Stimulated activated CD4-positive, alpha-beta T cell treated with anti-CD3 and anti-CD28 coated beads, TNF-alpha, amount 100 ng/mL, for 48 hours (primary cell): ENCODE measurements at places on chromosomes 7 and 10.

DNA sequence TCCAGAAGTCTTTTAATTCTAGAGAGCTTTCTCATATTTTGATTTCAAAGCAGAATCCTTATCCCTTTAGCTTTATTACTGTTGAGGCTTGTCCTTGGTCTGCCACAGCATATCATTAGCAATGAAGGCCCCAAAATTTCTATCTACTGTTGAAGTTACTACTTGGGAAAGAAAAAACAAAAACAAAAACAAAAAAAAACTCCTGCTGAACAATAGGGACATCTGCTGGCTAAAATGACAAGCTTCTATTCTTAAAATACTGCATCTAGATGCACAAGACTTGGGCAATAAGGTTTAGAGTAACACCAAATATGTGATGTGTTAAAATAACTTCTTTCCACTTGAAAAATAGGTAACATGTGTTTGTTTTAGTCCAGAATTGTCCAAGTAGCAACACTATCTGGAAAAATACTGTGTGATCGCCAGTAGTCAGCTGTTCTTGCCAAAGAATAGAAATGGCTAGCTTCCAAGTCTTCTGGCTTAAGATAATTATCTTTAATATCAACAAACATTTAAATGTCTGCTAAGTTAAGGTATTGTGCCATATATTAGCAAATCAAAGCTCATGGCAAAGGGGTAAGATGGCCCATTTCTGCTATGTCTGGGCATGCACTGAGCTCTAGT is 3.8 kb upstream of the DMTF1 start:
- DNase-seq: no peak

DNA sequence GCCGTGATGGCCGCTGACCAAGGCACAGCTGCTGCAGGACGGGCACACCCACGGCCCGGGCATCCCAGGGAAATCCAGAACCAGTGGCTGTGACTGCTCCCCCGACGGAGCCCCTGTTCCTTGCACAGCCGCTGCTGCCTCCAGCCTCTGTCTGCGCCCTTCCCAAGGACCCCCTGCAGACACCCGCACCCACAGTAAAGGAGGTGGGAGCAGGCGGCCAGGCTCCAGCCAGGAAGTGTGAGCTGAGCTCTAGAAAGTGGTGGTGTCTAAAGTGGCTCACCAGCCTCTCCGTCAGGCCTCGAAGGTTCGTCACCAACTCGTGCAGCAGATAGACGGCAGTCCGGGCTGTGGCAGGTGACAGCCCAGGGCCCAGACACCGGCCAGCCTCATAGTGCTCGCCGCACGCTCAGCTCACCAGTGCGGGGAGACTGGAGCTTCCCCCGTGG is 306.7 kb downstream of the DNAJB6 start:
- DNase-seq: no peak

DNA sequence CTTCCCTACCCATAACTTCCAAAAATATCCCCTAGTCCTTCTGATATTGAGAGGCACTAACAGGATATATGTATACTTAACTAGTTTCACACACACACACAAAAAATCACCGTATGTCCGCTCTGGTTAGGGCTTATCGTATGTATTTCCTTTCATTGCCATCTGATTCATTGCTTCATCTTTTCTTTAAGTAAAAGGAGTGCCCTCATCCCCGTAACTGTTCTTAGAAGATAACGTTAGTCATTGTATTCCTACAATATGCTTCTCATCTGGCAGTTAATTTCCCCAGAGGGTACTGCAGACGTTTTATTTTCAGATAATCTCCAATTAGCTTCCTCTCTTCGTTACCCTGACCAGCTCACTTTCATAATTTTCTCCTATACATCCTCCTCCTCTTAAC is 37.3 kb downstream of the NRCAM start:
- no peak for DNase-seq

- no peak for DNase-seq
Observed at GRCh38 chr10:964321-964987, 23.8 kb upstream of the GTPBP4 start.

DNA sequence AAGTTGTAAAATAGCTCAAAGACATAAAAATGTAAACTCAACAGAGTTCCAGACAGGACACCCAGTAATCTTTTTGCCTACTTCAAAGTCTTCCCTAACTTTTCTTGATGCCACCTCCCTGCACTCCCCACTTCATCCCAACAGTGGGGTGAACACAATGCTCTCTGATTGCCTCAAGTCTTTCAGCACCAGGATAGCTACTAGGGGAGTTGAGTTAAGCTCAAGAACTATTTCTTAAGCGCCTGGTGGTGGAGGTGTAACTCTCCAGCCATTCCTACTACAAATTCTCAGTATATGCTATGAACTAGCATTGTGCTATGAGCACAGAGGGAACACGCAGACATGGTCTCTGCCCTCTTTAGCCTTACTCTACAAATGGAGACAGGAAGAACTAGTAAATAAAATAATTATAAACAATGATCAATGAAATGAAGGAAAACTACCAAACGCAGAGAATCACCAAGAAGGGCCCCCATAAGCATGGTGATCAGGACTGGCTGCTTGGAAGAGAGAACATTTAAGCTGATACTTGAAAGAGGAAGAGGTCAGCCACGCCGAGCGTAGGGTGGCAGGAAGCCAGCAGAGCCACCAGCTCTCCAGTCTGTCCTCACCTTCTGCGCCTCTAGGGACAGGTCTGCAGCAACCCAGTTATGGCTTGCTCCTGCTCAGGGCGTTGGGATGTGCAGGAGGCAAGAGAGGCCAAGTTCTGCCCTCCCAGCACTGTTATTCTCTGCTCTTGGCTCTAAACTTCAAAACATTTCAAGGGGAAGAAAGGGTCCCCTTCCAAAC is 16.7 kb upstream of the FRA10AC1 start:
- no peak for DNase-seq

DNA sequence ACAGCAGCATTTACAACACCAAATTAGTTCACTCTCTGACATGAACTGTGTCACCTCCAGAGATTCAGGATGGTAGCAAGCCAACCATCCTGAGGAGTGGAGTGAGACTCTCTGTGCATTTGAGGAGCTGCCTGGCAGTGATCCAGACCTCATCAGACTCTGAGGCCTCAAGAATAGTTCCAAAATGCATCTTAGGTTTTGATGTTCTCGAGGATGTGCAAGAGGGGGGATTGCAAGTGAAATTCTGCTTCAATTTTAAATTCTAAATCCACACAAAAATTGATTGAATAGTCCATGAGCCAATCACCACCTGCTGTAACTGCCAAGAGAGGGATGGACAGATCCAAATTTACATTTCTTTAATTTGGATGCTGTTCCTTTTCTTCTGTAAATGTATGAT is 49.7 kb downstream of the SLK start:
- DNase-seq: no peak
